ENCODE measurements at places on chromosomes 16 and 17. TPM values are rescaled to one million over a fixed set of nuclear protein-coding genes. Genes with fewer than 3 reads are reported as not detected.

DNA sequence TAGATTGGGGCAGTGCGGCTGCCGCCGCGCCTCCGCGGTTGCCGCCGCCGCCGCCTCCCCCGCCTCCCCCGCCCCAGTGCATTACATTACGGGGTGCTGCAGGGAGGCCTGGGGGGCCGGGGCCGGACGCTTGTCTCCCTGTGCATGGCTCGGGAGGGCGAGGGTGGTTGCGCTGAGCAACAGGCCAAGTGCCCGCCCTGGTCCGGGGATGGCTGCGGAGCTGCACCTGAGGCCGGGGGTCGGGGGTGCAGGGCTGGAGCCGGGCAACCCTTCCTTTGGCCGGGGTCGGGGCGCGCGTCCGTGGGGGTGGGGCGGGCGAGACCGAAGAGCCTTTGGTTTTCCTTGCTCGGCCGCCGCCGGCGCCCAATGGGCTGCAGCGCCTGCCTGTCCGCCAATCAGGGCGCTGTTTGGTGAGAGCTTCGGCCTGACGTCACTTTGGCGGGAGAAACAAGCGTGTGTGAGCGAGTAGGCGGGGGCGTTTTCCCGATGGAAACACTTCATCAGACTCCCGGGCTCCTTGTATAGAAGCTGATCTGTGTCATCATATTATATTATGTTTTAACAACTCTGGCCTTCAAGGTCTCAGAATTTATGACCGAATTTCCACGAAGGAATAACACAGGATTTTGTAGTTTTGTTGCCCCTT lies 941 bp upstream of the FBXL20 start:
- H3K27ac ChIP-seq, result no peak overlapping the region
- peaks cover 32% of the 10 kb centered on the region for H3K4me1 ChIP-seq
- no peaks in the 10 kb centered on the region for H3K27me3 ChIP-seq
- peak overlapping the region; percentile 66 for H3K4me3 ChIP-seq

GRCh38 chr16:13956635-13957196 lies 36.8 kb downstream of the ERCC4 start:
- H3K4me3 ChIP-seq, result peak overlapping the region; percentile 51
- no peaks in the 10 kb centered on the region for H3K27me3 ChIP-seq
- peak overlapping the region; percentile 95 for H3K27ac ChIP-seq
- no peaks in the 10 kb centered on the region for H3K36me3 ChIP-seq
- no peak for DNase-seq

GRCh38 chr17:42673885-42674754 lies 2.7 kb downstream of the PLEKHH3 start:
- H3K27ac ChIP-seq, result no peak overlapping the region
- H3K27me3 ChIP-seq, result no peaks in the 10 kb centered on the region
- H3K4me1 ChIP-seq, result peaks cover 35% of the 10 kb centered on the region
- H3K4me3 ChIP-seq, result peak overlapping the region; percentile 95
- DNase-seq, result no peak

DNA sequence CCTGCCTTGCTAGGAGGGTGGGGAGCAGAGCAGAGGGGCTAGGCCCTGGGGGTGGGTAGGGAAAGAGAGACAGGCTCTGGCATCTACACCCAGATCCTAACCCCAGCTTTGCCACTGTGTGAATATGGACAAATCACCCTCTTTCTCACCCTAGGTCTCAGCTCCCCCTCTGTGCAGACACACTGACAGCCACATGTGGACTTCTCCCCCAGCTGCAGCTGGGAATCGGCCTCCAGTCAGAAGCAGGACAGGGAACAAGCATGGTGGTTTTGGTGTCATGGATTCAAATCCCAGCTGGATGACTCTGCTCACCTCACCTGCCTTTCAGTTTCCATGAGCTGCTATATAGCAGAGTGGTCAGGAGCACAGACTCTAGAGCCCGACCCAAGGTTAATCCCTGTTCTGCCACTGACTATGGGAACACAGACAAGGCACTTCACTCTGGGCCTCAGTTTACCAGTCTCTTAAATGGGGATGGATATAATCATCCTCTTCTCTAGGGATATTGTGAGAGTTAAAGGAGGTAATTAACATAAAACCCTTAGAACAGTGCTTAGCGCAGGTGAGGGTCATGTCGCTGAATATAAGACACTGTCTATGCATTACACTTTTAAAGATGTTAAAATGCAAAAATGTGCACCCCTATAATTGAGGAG lies 26.2 kb upstream of the MAP3K14 start:
- H3K27me3 ChIP-seq, result no peaks in the 10 kb centered on the region
- H3K4me1 ChIP-seq, result peaks cover 18% of the 10 kb centered on the region
- H3K27ac ChIP-seq, result no peak overlapping the region
- no peaks in the 10 kb centered on the region for H3K36me3 ChIP-seq
- no peak overlapping the region for H3K4me3 ChIP-seq

GRCh38 chr16:62738666-62739460 lies 702.6 kb upstream of the CDH8 start:
- no peaks in the 10 kb centered on the region for H3K4me1 ChIP-seq
- H3K4me3 ChIP-seq, result no peak overlapping the region
- H3K27ac ChIP-seq, result no peak overlapping the region

DNA sequence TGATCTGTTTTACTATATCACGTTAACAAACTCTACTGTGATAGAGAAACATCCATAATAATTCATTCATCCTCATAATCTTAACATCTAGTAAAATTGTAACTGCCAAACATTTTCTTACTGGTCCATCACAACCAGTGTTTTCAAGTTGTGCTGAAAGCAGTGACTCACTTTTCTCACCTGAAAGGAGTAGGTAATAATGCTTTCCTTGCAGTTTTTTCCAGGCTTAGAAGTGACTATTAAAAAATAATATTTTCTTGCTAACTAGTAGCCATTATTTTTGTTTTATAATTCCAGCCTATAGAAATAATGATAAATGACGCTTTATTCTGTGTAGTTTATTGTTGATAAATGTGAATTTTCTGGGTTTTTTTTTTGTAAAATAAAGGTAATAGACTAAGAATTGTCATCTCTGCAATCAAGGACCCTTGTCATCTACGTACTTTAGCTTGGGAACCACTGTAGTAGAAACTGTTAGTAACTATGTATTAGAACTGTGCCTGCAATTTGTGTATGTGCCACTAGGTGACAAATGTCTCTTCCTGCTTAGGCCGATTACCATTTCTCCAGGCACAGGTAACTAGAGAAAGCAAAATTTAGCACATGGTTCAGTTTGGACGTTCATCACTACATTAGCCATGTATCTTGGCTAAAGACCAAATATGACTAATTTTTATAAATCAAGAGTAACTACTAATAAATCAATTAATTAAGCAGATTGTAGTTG lies 409.4 kb upstream of the ERCC4 start:
- no peak for DNase-seq
- H3K4me1 ChIP-seq, result no peaks in the 10 kb centered on the region
- no peaks in the 10 kb centered on the region for H3K27me3 ChIP-seq
- no peak overlapping the region for H3K27ac ChIP-seq
- H3K4me3 ChIP-seq, result no peak overlapping the region

GRCh38 chr17:39194985-39195524 lies 2.4 kb downstream of the CACNB1 start:
- no peak overlapping the region for H3K4me3 ChIP-seq
- no peaks in the 10 kb centered on the region for H3K27me3 ChIP-seq
- H3K4me1 ChIP-seq, result peaks cover 17% of the 10 kb centered on the region
- H3K27ac ChIP-seq, result no peak overlapping the region

GRCh38 chr17:68511671-68512246 lies 471 bp upstream of the PRKAR1A start:
- peak; percentile 71 for DNase-seq
- H3K4me1 ChIP-seq, result peaks cover 20% of the 10 kb centered on the region
- peak overlapping the region; percentile 63 for H3K27ac ChIP-seq

Gene ACBD4
- total RNA-seq, result 19.5 TPM

DNA sequence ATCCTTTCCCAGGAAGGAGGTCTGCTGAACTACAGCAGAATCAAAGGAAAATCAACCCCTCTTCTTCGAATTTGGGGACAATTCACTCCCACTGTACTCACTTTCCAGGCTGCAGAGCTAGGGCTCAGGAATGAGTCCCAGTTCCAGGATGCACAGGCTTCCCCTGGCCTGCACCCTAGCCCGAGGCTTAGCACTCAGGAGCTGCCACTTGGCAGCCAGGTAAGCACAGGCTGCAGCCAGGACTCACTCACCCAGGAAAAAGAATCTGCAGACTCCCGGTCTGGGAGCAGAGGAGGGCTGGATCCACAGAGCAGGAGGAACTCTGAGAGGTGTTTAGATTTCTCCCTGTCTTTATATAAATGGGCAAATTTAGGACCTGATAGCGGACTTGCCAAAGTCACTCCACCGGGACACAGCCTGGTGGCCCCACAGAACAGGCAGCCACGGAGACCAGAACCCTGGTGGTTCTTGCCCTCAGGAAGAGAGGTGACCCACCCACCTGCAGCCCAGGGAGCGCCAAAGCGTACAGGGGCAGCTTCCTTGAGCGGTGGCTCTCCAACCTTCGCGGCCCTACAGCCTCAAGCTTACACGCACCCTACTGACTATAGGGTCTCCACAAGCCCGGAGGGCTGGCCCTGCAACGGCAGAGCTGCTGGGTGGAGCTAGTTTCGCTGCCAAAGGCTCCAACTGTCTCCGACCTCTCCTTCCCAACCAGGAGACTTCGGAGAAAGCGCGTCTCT lies 4.8 kb downstream of the CBLN1 start:
- DNase-seq, result no peak
- no peak overlapping the region for H3K27ac ChIP-seq
- no peak overlapping the region for H3K4me3 ChIP-seq
- H3K4me1 ChIP-seq, result no peaks in the 10 kb centered on the region
- no peaks in the 10 kb centered on the region for H3K36me3 ChIP-seq

DNA sequence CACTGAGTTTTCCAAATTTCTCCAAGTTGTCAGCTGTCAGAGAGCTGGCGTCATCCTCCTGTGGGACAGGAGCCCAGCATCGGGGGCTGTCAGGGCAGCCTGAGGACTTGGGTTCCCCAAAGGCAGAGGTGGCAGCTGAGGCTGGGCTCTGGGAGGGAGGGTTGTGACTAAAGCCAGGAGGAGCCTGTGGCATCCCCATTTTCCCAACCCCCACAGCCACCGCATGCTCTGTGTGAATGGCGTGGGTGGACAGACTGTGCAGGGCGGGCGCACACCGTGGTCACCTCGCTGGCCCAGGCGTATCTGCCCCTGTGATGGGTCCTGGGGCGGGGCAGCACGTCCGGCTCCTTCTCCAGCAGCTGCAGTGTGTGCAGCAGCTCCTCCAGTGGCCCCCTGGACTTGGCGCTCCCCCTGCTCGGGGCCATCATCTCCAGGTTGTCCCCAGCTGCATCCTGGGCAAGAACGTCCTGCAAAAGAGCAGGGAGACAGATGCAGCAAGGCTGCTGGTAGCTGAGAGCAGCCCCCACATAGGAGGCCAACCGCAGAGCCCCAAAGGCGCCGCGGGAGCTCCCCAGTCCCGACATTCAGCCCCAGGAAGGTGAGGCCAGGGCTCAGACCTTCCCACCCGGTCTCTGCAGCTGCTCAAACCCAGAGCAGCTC lies 24.8 kb downstream of the CEP131 start:
- DNase-seq, result no peak
- peaks cover 4% of the 10 kb centered on the region for H3K4me1 ChIP-seq
- H3K27me3 ChIP-seq, result no peaks in the 10 kb centered on the region
- H3K27ac ChIP-seq, result no peak overlapping the region
- H3K4me3 ChIP-seq, result no peak overlapping the region

GRCh38 chr17:8391711-8392110 lies 5.9 kb downstream of the RNF222 start:
- no peak overlapping the region for H3K4me3 ChIP-seq
- DNase-seq, result peak; percentile 78
- H3K4me1 ChIP-seq, result peaks cover 23% of the 10 kb centered on the region
- no peaks in the 10 kb centered on the region for H3K36me3 ChIP-seq
- H3K27me3 ChIP-seq, result no peaks in the 10 kb centered on the region
- H3K27ac ChIP-seq, result peak overlapping the region; percentile 15

- peaks cover 4% of the 10 kb centered on the region for H3K36me3 ChIP-seq
- H3K4me3 ChIP-seq, result no peak overlapping the region
- H3K27ac ChIP-seq, result no peak overlapping the region
- H3K27me3 ChIP-seq, result no peaks in the 10 kb centered on the region
- no peak for DNase-seq
- peaks cover 59% of the 10 kb centered on the region for H3K4me1 ChIP-seq
Measured at GRCh38 chr17:41775394-41776226, 10.9 kb downstream of the JUP start.

- peaks cover 21% of the 10 kb centered on the region for H3K27me3 ChIP-seq
- H3K4me1 ChIP-seq, result no peaks in the 10 kb centered on the region
- H3K27ac ChIP-seq, result no peak overlapping the region
- H3K36me3 ChIP-seq, result no peaks in the 10 kb centered on the region
Measured at GRCh38 chr16:51172368-51172767, 21.3 kb upstream of the SALL1 start.

- no peak overlapping the region for H3K4me3 ChIP-seq
- no peak overlapping the region for H3K27ac ChIP-seq
- DNase-seq, result no peak
- no peaks in the 10 kb centered on the region for H3K4me1 ChIP-seq
Measured at GRCh38 chr17:17191346-17191792, 14.8 kb downstream of the PLD6 start.

GRCh38 chr17:76382351-76382802 lies 2.0 kb upstream of the SPHK1 start:
- no peaks in the 10 kb centered on the region for H3K36me3 ChIP-seq
- DNase-seq, result no peak
- no peak overlapping the region for H3K27ac ChIP-seq
- H3K4me3 ChIP-seq, result peak overlapping the region; percentile 68

Gene FAM171A2
- 8.3 TPM for total RNA-seq

Gene MYH13
- total RNA-seq, result not detected

GRCh38 chr17:39927929-39928857 lies 661 bp downstream of the LRRC3C start:
- peak overlapping the region; percentile 98 for H3K4me3 ChIP-seq
- peaks cover 35% of the 10 kb centered on the region for H3K4me1 ChIP-seq
- H3K27ac ChIP-seq, result peak overlapping the region; percentile 89
- peak; percentile 15 for DNase-seq

DNA sequence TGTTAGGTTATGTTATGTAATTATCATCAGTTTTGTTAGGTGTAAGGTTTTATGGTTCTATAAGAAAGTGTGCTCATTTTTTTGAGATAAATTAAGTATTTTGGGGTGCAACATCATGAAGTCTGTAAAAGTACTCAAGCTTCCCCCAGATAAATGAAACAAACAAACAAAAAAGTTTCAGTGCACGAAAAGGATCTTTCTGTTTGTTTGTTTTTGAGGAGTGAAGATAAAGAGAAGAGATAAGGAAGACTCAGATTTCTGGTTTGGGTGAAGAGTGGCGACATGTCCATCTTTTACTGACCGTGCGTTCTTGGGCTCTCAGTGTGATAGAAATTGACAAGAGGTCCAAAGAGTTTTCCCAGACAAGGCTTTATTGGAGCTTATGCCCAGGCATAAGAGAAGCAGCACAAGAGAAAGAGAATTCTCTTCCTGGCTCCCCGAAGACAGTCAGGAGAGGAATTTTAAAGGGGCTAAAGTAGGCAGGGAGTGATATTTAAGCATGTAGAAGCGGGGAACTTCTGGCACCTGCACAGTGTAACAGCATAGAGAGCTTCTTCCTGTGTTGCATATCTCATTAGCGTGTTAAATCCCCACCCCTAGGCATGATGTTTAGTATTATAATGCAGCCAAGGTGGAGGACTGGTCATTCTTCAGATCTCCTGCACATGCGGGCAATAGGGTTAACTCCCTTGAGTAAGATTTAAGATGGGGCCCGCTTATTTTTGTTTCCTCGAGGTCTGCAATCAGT lies 71.3 kb downstream of the PLCG2 start:
- no peak overlapping the region for H3K4me3 ChIP-seq
- DNase-seq, result no peak
- no peaks in the 10 kb centered on the region for H3K27me3 ChIP-seq
- no peak overlapping the region for H3K27ac ChIP-seq
